NCI-H524 (cell line): ENCODE measurements at places on chromosomes 4 and X.

DNA sequence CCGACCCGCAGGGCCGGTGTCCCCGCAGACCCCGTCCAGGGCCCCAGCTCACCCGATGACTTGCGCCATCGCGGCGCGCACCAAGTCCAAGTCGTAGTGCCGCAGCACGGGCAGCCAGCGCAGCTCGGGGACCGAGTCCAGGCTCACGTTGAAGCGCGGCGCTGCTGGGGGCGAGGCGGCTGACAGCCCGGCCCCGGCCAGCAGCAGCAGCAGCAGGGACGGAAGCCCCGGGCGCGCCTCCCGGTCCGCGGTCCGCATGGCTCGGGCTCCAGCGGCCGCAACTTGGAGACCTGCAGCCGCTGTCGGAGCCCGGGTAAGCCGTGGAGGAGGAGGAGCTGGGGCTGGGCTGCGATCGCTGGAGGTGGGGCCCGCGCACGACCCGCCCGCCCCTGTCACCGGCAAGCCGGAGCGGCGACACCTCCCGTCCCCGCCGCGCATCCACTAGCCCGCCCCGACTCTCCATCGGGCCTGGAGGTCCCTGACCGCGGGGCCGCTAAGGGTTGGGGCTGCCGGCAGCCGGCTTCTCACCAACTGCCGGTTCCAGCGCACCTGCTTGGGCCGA lies at the start of gene NAAA:
Gene NAAA (minus strand): TSS at position 322 of the 562 bp plus-strand sequence. CDS start 64 bp downstream, at position 258.
- no peak for DNase-seq

GRCh38 chr4:12697970-12698369 lies 786.2 kb downstream of the RAB28 start:
- no peak for DNase-seq

- DNase-seq: no peak
These were observed 332.7 kb downstream of the PABPC4L start for GRCh38 chr4:133868856-133869255.

- no peak for DNase-seq
These were observed 292.8 kb upstream of the BOD1L1 start for GRCh38 chr4:13920111-13920875.

GRCh38 chr4:111837761-111838160 lies 307.5 kb upstream of the FAM241A start:
- DNase-seq: no peak

DNA sequence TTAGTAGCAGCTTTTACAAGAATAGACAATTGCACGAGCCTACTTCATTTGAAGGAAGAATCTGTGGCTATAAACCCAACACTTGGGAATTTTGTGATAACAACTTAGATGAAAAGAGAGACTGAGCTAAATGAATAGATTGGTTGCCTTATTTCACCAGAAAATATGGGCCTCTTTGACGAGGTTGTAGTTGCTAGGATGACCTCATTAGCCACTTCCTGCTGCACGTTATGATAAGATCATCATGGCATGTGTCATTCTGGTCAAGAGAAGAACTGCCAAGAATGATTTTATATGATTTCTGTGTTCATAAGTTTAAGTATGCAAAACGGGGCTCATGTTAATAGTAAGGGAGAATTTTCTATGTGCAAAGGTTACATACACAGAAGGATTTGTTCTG lies 321.9 kb upstream of the GIMD1 start:
- DNase-seq: no peak
